ENCODE measurements at places on chromosomes 1 and 21.

DNA sequence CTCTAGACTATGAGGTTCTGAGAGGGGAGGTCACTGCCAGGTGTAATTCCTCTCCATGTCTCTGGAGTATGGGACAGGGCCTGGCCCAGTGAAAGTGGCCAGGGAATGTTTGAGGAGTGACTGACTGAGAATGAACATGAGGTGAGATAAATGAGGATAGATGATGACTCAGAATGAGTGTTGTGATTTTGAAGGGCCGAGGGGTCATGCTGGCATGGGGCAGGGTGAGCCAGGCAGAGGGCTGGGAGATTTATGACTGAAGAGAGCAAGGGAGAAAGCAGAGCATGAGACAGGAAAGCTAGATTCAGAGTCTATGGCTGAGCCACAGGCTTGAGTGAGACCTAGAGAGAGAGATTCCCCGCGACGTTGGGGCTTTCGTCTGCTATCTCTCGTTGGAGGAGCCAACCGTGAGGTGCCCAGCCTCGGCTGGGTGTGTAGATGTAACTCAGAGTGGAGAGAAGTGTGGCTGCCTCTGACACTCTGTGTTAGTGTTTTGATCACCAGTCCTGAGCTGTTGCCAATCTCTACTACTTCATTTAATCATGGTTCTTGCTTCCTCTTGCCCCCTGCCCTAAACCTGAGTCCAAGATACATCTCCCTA lies 50.1 kb downstream of the FOXD2 start:
- DNase-seq = no peak

DNA sequence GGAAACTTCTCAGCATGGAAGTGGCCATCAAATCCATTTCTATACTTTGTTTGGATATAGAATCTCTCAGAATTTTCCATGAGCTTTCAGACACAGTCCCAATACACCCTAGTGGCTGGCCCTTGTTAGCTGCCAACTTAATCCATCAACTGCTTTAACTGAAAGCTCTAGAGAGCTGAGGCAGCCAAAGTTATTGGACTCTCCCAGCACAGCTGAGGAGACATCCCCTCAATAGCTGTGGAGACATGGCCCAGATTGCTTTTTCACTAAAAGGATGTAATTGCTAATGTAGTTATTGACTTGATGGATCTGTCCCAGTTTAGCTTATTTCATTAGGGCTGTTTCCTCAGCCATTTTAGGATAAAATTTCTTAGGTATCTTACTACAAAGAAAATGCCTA lies 94.8 kb upstream of the PRMT6 start:
- DNase-seq = no peak

- no peak for DNase-seq
Measured at GRCh38 chr1:90809996-90810395, 92.9 kb upstream of the BARHL2 start.

- DNase-seq = no peak
Measured at GRCh38 chr1:226660410-226661182, 78.5 kb downstream of the ITPKB start.

GRCh38 chr21:45869121-45870007 lies 112.2 kb upstream of the COL6A1 start:
- no peak for DNase-seq

DNA sequence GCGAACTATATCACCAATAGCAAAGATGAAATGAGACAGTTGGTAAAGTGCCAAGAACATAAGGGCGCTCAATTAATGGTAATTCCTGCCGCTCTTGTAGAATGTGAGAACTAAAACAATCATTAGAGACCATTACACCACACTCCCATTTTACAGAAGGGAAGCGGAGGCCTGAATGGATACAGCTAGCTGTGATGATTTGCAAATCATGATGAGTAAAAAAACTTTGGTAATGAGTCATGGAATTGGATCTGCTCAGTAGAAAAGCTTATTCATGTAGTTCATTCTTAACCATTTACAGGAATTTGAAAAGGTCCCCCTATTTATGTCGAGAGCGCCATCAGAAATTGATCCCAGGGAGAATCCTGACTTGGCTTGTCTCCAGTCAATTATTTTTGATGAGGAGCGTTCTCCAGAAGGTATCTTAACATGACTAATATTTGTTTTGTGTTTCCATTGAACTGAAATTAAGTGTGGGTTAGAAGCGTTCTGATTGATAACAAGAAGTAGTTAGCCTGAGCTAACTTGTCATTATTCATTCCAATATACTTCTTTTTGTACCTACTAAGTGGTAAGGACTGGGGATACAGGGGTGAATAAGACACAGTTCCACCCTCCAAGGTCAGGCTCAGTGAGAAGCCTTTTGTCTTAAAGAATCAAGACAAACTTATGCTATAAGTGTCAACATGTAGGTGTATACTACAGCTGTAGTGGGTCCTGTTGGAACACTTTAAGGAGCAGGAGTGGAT lies 812 bp downstream of the TTC4 start:
- peak; percentile 29 for DNase-seq

- DNase-seq = no peak
Measured at GRCh38 chr1:229031061-229031460, 239.8 kb upstream of the RAB4A start.

DNA sequence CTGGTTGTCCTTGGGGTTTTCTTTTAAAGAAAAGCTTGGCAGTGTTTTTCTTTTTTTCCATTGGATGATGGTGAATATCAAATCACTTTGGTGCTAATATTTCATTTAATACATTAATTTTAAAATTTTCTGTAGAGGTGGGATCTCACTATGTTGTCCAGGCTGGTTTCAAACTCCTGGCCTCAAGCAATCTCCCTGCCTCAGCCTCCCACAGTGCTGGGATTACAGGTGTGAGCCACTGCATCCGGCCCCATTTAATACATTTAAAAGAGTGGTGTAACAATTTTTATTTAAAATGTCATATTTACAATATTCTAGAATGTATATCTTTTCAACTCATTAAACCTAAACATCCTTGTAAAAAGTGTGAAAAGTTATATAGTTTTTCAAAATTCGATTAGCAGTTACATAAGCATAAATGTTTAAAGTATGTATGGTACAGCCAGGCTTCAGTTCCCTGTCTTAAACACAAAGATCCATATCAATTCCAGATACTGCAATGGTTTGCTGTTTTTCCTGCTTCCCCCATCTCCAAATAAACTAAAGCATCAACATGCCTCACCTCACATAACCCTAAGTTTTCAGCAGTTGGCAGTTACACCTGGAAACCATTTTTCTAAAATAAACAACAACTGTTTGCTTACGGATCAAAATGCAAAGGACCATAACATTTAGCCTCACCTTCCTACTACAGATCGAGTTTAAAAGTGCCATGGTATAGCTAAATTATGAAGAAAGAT lies 8.9 kb upstream of the LGALS8 start:
- no peak for DNase-seq

DNA sequence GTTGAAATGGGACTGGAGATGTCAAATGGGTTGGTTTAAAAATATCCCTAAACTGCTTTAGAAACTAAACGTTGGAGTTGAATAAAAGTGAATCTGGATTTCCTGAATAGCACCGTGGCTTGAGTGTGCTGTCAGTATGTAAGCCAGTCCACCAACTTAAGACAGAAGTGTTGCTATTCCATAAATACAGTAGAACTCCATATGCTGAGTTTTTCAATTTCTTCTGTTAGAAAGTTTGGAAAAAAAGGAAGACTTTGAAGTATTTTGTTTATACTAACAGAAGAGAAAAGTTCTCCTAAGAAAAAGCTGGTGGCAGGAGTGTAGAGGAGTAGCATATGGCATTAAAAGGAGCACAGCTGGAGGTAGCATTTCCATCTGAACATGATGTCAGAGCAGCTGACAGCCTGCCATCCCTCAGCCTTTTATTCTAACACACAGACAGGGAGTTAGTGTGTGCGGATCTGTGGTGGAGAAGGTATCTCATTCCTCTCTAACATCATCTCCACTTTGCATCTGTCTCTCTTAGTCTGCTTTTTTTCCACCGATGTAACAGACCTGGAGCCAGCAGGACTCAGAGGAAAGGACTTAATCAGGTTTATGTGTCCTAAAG lies at the start of gene ZBTB18:
ZBTB18 (plus strand) TSS at position 449 of the 610 bp plus-strand sequence; CDS start at position 598, 149 bp downstream.
- DNase-seq = peak; percentile 78

GRCh38 chr1:222616525-222616924 lies 1.4 kb upstream of the MIA3 start:
- peak; percentile 46 for DNase-seq

DNA sequence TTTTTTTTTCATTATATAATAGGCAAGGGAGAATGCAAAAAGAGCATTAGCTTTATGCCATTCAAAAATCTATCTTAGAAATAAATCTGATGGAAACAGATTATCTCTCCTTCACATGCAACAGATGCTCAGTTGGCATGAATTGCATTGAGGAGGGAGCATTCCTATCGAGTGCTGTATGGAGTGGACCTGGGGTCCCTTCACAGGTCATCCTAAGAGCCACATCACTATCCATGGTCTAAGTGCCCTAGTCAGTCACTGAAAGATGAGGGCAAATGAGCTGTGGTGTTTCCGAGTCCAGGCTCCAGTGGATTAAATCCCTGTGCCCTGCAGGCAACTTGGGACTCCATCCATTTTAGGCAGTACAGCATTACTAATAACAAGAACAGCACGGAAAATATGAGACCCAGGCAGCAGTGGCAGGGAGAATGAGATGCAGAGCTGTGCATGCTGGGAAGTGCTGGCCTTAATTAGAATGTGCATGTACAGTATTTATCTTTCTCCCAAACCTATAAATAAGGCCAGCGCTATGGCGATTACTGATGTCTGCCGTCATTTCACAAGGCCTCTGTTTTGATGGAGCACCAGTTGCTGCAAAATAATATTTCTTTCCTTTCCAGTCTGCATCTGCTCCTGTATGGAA lies 512.3 kb upstream of the PLXNA2 start:
- DNase-seq = no peak

GRCh38 chr1:26602378-26602959 lies 72.9 kb downstream of the RPS6KA1 start:
- DNase-seq = peak; percentile 84

GRCh38 chr1:63828322-63829044 lies 54.7 kb downstream of the ROR1 start:
- no peak for DNase-seq

GRCh38 chr1:192407206-192407605 lies 90.4 kb downstream of the RGS21 start:
- DNase-seq = peak; percentile 15

DNA sequence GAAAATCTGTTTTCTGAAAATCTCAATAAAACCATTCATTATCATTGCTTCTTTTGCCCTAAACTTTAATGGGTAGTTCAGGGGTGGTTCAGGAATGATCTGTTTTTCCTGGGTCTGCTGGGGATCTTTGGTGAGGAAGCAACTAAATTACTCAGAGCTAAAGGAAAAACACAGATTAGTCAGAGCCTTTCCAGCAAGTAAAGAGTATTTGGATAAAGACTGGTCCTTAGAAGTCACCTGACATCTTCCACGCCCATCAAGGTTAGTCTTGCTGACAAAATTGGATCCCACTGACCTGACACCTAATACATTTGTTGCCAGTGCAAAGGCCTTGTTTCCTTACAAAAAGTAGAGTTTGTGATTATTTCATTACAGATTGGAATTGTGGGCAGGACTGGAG lies 24.2 kb downstream of the HSPA13 start:
- DNase-seq = no peak

GRCh38 chr1:196680107-196680506 lies 28.3 kb downstream of the CFH start:
- DNase-seq = no peak

All from muscle of back (tissue), 13 donors.